Suppressor macrophage treated with lipopolysaccharide for 1 hour (primary cell): ENCODE measurements at places on chromosomes 3 and 15.

GRCh38 chr3:53320697-53321096 lies 26.6 kb downstream of the DCP1A start:
- no peak for DNase-seq

DNA sequence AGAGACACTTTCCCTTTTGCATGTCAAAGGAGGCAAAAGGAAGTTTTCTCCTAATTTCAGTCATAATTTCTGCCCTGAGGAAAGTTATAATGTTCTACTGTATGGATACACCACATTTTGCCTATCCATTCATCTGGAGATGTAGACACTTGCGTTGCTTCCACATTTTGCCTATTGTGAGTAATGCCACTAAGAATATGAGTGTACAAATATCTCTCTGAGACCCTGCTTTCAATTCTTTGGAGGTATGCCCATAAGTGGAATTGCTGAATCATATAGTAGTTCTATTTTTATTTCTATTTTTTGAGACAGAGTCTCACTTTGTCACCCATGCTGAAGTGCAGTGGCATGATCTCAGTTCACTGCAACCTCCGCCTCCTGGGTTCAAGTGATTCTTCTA lies 3.6 kb upstream of the CD276 start:
- no peak for DNase-seq

DNA sequence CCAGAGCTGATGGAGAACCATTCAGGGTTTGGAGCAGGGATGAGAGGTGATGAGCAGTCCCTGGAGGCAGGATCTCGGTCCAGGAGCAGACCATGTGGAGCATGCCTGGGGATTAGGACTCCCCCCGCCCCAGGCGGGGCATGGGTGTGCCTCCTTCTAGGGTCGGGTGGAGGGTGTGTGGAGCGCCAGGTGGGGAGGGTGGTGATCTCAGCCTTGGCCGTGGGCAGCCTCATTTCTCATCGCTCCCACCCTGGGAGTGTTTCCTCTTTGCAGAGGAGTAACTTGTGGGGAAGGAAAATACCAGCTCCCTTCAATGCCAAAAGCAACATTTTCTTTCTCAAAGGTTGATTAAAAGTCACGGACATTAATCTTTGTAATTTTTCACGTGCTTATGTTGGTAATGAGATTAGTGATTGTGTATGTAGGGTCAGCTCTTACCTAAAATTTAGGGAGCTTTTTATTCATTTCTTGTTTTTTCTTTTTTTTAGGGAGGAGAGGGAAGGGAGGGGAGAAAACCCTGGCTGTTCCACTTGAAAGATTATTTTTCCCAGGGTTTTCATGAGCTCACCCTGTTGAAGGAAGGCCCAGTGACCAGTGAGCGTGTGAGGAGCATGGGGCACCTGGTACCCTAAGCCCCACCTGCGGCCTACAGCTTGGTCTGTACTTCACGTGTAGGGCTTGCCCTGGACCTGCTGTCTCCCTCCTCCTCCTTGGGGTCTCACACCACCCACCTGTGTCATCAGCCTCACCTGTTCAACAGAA lies 11.0 kb downstream of the FBLN2 start:
- peak; percentile 12 for DNase-seq

GRCh38 chr3:102374863-102375634 lies 59.8 kb upstream of the ZPLD1 start:
- no peak for DNase-seq

DNA sequence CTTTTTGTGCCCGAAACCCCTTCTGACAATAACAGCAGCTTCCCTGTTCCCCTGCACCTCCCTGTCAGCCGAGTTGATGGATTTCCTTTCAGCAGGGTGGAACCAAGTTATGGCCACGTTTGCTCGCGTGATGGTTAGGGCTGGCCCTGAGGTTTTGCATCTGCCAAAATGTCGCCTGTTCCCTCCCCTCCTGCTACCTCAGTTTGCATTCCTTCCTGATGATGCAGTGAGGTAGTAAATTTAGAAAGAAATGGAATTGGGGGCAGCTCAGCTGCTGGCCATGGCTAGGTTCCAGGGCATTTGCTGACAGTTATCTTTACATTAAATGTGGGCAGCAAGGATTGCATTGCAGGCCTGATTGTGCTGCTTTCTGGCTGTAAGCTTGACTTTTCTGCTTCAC lies 13.2 kb downstream of the LIMD1 start:
- no peak for DNase-seq

GRCh38 chr3:112376241-112376911 lies 43.4 kb downstream of the CD200 start:
- peak; percentile 37 for DNase-seq

GRCh38 chr15:70147178-70147760 lies 49.6 kb upstream of the TLE3 start:
- no peak for DNase-seq

GRCh38 chr3:134353171-134353825 lies 20.9 kb downstream of the AMOTL2 start:
- no peak for DNase-seq

GRCh38 chr3:175098644-175099043 lies 239.5 kb downstream of the NAALADL2 start:
- DNase-seq: no peak

DNA sequence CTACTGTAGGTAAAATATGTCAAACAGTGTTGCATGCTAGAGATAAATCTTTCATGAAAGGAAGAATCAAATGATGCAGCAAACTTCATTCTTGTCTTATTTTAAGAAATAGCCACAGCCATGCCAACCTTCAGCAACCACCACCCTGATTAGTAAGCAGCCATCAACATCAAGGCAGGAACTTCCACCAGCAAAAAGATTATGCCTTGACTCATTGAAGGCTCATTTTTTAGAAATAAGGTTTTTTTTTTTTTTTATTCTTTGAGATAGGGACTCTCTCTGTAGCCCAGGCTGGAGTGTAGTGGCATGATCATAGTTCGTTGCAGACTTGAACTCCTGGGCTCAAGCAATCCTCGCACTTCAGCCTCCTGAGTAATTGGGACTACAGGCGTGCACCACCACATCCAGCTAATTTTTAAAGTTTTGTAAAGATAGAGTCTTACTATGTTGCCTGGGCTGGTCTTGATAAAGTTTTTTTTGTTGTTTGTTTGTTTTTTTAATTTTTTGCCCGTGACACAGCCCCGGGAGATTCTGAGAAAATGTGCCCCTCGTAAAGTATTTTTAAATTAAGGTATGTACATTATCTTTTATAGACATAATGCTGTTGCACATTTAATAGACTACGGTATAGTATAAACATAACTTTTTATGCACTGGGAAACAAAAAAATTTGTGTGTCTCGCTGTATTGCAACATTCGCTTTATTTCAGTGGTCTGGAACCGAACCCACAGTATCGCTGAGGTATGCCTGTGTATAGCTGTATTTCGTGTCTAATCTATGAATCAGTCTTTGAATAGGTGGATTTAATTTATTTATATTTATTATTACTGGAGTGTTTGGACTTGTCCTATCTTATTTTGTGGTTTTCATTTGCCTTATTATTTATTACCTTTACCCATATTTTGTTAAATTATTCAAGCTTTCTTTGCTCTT lies 23.3 kb downstream of the SNRK start:
- no peak for DNase-seq

DNA sequence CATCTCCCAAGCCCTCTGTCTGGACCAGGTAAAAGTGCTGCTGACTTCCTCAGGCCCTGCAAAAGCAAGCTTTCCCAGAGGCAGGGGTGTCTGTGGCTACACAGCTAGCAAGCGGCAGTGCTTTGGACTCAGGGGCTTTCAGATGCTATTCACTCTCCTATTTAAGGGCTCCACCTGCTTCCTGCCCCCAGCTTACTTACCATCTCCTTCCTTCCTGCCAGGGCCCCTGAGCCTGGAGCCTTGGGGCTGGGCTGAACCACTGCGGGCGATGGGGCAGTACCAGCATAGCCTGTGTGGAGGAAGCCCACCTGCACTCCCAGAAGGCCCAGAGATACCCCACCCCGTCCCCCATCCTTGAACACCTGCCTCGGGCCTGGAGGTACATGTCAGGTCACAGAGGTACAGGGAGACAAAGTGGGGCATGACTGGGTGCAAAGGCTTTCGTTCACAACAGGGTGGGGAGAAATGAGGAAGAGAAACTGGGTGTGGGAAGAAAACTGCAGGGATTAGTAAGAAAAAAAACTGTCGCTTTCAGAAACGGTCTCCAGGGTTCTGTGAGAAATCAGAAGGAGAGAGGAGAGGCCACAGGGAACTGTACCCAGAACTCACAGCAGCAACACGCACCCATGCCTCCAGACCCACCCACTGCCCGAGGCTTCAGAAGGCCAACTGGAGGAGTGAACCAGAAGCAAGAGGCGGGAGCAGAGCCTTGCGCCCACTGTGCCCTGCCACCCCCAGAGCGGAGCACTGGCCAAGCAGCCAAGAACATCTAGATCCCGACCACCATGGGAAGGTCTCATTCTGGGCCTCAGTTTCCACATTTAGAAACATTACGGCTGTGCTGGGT lies 49.5 kb downstream of the CCDC12 start:
- peak; percentile 86 for DNase-seq

DNA sequence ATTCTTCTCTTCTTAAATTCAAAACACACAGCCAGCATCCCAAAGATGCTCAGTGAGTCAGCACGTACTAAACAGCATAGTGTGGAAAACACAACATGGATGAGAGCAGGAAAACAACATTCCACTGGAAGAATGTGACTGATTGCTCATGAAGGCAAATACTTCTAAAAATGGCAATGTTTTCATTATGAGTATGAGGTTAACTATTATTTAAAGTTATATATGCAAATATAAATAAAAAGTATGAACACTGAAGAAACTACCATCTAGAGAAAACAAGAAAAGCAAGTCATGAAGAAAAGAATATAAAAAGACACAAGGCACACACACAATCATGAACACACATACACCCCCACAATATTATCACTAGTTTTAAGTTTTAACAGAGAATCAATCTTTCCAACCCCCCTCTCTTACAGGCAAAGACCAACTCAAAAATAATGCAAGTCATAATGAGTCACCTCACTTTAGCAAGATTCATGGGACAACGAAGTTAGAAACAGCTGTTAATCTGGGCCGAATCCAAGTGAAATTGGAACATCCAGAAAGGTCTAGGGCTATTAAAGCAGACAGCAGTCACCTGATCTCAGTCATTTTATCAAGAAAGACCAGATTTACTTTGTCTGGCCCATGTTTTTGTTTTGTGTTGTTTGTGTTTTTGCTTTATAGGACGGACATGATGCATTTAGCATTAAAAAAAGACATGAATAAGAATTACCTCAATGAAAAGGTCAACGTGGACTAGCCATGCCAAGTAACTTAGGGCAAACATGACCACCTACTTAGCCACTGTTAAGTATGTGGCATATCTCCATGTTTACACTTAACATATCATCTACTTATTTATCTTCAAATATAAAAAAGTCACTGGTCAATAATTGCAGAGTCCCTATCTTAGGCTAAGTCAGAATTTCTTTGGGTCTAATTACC lies 18.1 kb downstream of the GBE1 start:
- DNase-seq: peak; percentile 66

GRCh38 chr15:76070921-76071635 lies 11.3 kb downstream of the TMEM266 start:
- DNase-seq: peak; percentile 79

DNA sequence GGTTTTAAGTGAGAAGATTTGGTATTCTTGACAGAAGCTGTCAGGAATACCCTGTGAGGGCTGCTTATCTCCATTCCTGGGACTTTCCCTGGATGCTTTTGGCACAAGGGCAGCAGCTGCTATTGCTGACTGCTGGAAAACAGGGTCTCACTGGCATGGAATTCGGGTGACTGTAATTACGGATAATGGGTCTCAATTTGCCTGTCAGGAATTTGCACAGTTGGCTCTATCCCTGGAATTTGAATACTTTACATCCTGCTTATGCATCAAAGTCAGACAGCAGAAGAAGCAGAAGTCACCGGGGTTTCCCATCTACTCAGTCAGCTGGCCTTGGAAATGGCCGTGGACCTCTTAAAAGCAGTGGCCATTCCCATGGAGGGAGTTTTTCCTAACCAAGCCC lies 25.9 kb upstream of the AKAP13 start:
- DNase-seq: peak; percentile 60

DNA sequence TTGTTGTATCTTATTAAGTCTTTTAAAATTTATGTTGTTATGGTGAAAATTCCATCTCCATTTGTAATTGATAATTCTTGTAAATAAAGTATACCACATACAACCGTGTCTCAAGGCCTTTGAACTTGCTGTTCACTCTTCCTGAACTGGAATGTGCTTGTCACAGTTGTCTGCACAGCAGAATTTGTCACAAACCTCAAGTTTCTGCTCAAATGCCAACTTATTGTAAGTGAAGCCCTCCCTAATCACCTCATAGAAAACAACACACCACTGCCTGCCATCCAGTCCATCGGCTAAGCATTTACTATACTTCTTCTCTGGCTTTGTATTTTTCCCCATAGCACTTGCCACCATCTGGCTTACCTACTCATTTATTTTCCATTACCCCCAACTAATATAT lies 192.3 kb downstream of the THRB start:
- DNase-seq: no peak

- no peak for DNase-seq
Observed at GRCh38 chr15:100196326-100197058, 145.3 kb downstream of the ADAMTS17 start.

DNA sequence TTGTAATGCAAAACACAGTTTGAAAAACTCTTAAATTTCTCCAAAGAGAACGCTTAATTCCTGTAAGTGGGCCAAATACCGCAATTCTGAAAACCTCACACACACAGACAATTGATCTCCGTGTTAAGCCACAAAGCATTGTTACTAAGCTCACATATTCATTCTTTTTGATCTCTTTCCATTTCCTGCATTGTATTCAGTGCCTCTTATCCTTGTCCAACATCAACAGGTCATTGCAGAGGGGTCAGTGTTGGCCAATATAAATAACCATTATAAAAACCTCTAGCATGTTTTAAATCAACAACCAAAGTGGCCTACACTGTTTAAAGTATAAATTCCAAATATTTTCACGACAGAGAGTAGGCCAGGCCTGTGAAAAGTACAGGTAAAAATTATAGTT lies 171.1 kb downstream of the PDZRN3 start:
- DNase-seq: no peak

GRCh38 chr3:169454823-169455222 lies 208.7 kb downstream of the MECOM start:
- peak; percentile 20 for DNase-seq

GRCh38 chr15:43370310-43370974 lies 401 bp downstream of the ZSCAN29 start:
- DNase-seq: peak; percentile 12

DNA sequence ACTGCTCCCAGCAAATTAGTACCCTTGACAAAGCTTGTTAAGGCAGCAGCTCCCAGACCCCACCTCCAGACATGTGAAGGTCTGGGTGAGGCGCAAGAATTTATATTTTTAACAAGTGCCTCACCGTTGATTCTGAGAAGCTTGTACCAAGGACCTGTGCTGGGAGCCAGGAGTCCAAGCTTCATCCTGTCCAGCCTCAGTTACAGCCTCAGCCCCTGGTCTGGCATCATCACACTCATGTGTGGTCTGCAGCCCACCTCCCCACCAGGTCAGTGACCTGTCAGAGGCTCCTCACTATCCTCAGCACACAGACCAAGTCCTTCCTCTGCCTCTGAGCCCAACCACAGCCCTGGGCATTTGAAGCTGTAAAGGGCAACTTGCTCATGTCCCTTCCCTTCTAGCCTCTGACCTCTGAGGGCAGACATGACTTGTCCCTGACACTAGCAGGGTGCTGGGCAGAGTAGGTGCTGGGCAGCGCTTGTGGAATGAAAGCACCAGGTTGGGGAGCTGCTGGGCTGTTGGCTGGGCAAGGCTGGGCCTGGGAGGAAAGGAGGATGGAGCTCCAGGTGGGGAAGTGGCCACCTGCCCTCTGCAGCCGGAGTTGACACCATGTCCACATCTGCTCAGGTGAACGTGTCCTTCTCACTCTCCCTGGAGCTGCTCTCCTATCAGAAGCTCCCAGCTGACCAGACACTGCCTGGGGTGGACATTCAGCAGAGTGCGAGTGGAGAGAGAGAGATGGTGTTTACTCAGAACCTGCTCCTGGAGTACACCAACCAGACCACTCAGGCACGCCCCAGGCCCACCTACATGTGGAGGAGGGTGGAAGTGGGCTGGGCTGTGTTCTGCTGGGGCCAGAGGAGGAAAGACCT lies 16.9 kb downstream of the ACAA1 start:
- no peak for DNase-seq
